ENCODE measurements at places on chromosomes 3 and 15. TPM values are rescaled to one million over a fixed set of nuclear protein-coding genes. Genes with fewer than 3 reads are reported as not detected.

The TGM5 gene
- total RNA-seq: not detected

The C3orf22 gene
- not detected for total RNA-seq

The GPR171 gene
- not detected for total RNA-seq

The ERICH6 gene
- total RNA-seq: not detected

The TRA2B gene
- total RNA-seq: 254 TPM

The COL6A5 gene
- 4.9 TPM for total RNA-seq

The SUSD5 gene
- not detected for total RNA-seq

The EIF4A2 gene
- total RNA-seq: 345 TPM

The MGLL gene
- total RNA-seq: 0.18 TPM

The TNNC1 gene
- total RNA-seq: 0.47 TPM

DNA sequence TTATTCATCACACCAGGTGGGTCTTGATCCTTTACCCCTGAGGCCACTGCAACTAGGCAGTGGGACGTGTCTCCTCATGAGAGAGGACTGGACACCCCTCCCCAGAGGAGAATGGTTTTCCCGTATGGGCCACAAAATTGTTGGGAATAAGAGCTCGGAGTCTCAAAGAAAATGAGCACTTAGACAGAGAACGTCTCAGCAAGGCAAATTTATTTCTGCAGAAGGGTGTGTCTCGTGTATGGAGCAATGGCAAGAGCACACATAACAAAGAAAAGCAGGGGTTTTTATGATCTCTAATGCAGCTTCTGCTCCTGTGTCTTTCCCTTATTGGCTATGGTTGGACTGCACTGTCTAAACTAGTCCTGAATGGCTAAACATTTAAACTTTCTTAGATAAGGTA, 803.5 kb downstream of the PLOD2 start:
- DNase-seq: no peak

- no peak for DNase-seq
These were observed 120.9 kb upstream of the PFN2 start for GRCh38 chr3:150091626-150092025.

DNA sequence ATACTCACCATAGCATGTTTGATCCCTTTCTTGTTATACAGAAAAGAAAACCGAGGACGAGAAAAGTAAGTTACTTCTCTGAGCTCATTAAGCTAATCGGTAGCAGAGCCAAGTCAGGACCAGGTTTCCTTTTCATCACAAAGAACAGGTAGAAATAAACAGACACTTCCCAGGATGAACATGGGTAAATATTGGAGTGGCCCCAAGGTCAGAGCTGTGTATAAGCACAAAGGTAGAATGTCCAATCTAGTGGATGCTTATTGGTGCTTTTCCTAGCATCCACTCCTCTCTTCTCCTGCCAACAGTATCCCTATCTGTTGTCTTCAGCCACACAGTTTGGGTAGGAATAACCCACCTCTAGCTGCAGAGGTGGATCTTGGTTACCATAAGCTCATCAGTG, 52.8 kb upstream of the THUMPD3 start:
- DNase-seq: no peak

DNA sequence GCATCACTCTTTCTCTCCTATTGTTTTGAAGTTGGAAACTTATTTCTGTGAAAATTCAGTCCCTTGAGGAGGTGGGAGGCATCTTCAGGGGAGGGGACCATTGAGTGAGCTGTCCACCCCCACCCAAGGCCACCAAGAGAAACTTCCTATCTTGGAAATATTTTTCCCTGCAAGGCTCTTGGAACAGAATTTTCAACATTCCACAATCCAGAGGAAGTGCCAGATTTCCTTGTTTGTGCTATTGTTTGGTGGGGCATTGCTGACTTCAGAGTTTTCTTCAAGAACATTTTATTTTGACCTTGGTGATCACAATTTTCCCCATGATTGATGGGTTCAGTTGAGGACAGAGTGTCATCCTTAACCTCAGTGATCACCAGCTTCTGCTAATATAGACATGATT, 12.0 kb downstream of the DNASE1L3 start:
- no peak for DNase-seq

DNA sequence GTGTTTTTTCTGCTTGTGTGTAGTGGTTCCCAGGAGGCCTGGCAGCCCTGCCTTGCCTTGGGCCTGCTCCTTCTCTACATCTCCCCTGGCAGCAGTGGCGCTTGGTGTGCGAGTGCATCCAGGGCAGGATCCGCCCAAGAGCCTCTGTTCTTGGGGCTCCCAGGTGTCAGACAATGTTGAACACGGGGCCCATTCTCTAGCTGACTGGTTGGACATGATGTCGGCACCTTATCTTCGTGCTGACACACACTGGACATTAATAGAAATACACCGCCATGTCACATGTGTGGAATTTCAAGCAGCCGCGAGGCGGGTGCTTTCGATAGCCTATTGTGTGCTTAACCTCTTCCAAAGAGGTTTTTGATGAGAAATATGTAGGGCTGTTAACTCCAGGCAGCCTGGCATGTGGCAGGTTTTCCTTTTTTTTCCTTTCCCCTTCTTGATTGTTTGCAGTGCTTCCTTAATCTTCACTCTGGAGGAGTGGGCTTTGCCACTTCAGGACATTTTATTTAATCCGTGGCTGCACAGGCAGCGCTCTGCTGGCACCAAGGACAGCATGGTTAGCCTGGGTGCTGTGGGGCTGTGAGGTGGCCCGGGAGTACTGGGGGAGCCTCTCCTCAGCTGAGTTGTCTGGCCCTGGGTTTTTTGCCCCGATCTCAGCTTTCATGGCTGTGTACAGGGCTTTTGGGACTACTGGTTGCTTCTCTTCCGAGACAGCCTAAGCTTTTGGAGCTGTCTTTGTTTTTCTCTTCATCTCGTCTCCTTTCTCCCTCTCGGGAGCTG, 42.5 kb downstream of the CHCHD6 start:
- peak; percentile 36 for DNase-seq

DNA sequence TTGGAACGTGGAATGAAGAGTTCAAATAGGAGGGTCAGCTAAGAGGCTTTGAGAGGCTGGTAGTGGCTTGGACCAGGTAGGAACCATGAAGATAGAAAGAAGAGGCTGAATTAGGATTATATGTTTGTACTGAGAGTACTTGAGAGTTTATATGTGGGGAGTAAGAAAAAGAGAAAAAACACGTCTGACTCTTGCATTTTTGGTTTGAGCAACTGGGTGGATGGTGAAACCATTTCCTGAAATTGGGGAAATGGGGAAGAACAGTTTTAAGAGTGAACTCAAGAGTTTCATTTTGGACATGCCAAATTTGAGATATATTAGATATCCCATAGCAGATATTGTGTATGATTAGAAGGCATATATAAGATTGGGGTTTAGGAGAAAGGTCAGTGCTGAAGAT, 92.9 kb upstream of the TNIK start:
- no peak for DNase-seq

- DNase-seq: no peak
These were observed 20.9 kb downstream of the NEK11 start for GRCh38 chr3:131047582-131047981.

- no peak for DNase-seq
These were observed 223.7 kb upstream of the NANOGP8 start for GRCh38 chr15:35308802-35309201.

DNA sequence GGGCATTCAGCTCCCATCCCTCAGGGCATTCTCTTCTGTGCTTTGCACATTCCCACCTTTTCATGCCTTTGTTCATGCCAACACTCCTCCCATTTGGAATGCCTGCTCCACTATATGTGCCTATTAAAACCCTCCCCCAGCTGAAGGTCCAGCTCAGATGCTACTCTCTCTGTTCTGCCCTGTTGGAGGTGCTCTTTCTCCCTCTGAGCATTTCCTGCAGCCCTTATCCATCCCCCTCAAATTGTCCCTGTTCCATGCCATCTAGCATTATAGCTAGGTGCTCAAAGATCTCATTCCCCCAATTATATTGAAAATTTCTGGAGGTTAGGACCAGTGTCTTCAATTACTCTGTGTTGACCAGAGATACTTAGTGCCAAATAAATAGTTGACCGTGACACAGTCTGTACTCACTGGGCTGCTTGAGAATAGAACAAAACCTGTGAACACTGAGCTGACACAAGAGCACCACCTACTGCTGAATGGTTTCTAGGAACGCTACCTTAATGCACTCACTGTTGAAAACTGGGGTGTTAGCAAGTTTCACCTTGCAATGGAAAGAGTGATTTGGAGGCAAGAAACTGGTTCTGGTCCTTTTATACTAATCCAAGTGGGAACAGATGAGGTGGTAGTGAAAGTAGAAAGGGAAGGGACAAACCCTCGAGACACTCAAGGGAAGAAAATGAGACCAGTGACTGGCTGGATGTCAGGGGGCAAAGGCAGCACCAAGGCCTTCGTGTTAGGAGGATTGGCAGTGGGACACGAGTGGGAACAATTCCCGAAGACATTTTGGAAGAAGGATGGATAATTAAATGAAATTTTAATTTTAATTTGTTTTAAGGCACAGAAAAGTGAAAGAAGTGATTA, 289.8 kb upstream of the ROPN1 start:
- peak; percentile 6 for DNase-seq

DNA sequence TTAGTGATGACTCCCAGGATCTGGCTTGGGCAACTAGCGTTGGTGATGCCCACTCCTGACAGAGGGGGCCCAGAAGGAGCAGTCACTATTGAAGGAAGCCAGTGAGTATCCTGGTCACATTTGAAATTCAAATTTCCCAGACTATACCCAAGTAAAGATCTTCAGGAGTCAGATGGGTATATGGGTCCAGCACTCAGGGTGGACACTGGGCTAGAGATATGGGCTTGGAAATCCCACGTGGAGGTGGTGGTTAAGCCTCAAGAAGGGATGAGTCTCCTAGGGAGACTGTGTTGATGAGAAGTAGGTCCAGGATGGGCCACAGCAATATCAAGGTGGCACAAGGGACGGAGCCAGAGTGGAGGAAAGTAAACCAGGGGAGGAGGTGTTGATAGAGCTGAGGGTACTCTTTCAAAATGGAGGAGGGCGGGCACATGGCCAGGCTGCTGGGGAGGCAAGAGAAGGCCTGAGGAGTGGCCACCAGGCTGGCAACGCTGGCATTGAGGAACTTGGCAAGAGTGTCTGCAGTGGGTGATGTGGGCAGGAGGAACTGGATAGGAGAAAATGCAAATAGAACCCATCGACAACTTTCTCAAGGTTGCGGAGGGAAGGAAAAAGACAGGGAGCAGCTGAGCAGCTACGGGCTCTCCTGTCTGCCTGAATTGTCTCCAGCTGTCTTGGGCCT, 3.7 kb upstream of the SLCO2A1 start:
- no peak for DNase-seq

GRCh38 chr3:4754180-4755086, 224.8 kb upstream of the BHLHE40 start:
- DNase-seq: no peak

- DNase-seq: no peak
These were observed 45.0 kb downstream of the TMEM44 start for GRCh38 chr3:194588236-194588635.

DNA sequence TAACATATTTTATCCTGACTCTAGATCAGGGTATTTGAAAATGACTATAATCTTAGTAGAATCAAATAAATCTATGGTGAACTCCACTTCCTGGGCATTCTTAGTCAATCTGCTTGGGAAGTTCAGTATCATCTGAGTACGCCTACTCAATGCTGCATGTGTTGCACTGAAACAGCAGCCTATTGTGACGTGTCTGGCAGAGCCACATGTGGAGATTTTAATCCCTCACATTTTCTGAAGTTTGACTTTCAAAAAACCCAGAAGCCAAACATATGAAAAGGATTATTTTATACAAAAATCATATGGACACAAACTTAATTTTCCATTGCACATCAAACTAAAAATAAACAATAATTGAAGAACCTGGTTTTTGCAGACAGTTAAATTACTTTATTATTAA, 798.3 kb downstream of the ROBO1 start:
- no peak for DNase-seq

Data from K562 (cell line).